ENCODE measurements at places on chromosomes 16 and 17.

- no peak for DNase-seq
Observed at GRCh38 chr17:45060382-45060796, 728 bp upstream of the NMT1 start.

- DNase-seq, result no peak
Observed at GRCh38 chr16:6284731-6285130, 1047.9 kb upstream of the RBFOX1 start.

GRCh38 chr17:19004421-19005136, at the start of gene FAM83G:
Gene FAM83G, minus strand, starts transcription at chr17:19004764. Its CDS starts 723 bp downstream, at chr17:19004041.
- DNase-seq, result peak; percentile 65

DNA sequence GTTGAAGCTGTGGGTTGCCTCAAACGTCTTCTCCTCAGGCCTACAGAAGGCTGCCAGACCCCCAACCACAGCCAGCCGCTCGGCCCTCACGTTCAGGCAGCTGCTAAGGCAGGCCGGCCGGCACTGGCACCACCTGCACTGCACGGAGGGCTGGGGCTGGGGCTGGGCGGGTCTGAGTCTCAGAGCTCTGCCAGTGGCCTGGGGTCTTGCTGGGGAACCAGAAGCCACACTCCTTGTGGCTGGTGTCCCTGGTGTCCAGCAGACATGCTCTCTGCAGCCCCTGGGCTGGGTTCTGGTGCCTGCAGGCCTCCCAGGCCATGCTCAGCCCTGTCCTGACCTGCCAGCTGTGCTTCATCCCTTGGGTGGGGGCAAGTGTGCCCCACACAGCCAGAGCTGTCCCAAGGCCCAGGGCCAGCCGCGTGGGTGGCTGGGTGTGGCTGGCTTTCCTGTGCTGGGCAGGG, 42.0 kb downstream of the BAHCC1 start:
- DNase-seq, result no peak

GRCh38 chr17:34647511-34647910, 68.1 kb downstream of the TMEM132E start:
- no peak for DNase-seq

GRCh38 chr16:84720177-84720579, 20.4 kb downstream of the USP10 start:
- no peak for DNase-seq

DNA sequence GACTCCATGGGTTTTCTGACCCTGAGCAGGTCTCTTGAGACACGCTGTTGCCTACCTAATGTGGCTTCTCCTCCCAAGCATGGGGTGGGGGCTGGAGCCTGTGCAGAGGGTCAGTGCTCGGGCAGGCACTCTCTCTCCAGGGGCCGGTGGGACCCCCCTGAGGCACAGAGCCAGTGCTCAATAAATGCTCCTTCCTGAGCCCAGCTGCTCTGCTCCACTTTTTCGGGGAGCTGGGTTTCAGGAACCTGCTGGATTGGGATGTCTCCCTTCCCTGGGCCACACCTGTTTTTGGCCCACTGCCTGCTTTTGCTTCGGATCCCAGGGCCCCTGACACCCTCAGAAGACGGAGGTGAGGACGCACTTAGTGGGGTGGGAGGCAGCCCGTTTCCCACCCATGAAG, 1.3 kb upstream of the TRIM65 start:
- DNase-seq, result no peak

GRCh38 chr16:56348168-56349085, 76.9 kb downstream of the AMFR start:
- no peak for DNase-seq

DNA sequence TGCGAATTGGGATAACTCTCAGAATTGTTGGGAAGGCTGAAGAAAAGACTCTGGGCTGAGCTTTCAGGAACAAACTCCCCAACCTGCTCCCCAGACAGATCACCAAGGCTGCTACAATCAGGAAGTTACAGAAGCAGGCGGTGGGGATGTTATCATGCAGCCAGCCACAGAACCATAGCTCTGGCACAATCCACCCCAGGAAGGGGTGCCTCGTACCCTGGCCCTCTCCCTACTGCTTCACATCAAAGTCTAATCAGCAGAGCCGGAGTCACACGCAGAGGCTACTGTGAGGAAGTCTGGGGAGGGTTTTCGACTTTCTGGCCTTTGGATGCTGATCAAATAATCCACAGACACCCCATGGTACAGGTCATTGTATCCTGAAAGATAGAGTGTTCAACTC, 86.8 kb downstream of the NTN1 start:
- DNase-seq, result peak; percentile 4

DNA sequence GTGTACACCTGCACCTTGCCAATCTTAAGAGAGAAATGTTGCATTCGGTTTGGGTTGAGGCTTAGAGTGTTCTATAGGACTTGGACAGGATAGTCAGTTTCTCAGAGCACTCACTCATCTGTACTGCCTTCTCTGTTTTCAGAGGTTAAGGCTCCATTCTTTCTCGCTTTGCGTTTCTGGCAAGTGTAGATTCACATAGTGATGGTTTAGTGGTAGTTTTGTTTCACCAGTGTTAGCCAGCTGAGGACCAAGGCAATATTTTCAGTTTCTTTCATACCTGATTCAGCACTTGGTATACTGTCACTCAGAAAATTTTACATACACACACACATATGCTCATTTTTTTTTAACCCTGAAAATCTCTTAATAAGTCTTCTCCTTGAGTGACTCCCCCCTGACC, 1.3 kb downstream of the ATXN1L start:
- DNase-seq, result no peak

- no peak for DNase-seq
Observed at GRCh38 chr17:6505425-6506142, 50.8 kb downstream of the PITPNM3 start.

- DNase-seq, result no peak
Observed at GRCh38 chr16:64269756-64270155, 852.1 kb downstream of the CDH11 start.

DNA sequence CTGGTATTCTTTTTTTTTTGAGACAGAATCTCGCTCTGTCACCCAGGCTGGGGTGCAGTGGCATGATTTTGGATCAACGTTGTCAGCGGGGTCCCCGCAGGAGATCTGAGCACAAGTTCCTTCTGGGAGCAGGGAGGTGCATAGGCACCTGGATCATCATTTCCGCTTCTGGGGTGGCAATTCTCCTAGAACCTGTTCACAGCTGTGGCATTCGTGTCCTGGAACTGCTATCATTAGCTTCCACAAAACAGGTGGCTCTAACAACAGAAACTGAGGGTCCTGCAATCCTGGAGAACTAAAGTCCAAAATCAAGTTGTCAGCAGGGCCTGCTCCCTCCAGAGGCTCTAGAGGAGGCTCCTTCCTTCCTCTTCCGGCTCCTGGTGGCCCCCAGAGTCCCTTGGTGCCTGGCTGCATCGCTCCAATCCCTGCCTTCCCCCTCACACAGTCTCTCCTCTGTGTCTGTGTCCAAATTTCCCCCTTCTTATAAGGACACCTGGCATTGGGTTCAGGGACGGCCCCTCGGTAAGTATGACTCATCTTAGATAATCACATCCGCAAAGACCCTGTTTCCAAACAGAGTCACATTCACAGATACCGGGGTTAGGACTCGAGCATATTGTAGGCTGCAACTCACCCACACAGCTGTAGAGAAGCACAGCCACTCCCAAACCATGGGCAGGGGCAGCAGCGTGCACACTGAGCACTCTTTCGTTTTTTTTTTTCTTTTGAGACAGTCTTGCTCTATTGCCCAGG, 43.5 kb upstream of the KLHDC4 start:
- DNase-seq, result peak; percentile 50

DNA sequence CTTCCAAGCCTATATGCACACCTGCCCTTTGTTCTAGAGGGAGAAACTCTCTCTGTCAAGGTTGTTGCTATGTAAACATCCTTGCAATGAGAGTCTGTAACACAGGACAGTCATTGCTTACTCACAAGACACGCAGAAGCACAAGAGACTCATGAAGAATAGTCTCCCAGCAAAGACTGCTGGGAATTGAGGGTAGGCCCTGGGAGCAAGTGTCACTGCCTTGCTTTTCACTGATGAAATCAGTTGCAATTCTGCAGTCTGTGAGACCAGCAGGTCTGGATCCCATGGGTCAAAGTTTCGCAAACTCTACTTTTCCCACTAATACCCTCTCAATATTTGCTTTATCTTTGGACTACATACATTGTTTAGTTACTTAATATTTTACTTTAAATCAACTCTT, 177.4 kb downstream of the FTO start:
- DNase-seq, result no peak

- DNase-seq, result peak; percentile 13
Observed at GRCh38 chr16:48383877-48384519, 1.2 kb downstream of the SIAH1 start.

- no peak for DNase-seq
Observed at GRCh38 chr16:17395849-17396480, 74.8 kb downstream of the XYLT1 start.

DNA sequence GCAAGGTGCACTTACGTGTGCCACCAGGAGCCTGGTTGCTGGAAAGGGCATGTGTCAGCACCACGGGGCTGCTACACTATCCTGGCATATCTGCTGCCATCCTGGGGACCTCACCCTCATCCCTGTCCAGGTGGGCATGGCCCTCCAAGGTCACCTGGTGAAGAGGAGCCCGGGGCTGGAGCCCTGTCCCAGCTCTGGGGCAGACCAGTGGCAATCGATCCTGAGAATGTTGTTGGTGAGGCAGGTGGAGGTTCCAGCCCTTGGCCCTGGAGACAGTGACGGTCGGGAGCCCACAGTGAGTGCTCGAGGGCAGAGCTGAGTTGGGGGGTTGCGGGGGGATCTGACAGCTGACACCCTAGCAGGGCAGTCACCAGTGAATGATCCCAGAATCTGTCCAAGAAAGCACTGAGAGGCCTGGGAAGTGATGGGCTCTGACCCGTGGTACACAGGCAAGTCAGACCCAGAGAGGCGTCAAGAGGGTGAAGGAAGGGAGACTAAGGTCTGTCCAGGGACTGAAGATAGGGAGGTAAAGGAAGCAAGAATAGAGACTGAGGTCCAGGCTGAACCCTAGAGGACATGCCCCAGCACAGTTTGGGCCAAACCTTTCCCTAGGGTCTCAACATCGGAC, 17.6 kb downstream of the POLR3K start:
- DNase-seq, result no peak

DNA sequence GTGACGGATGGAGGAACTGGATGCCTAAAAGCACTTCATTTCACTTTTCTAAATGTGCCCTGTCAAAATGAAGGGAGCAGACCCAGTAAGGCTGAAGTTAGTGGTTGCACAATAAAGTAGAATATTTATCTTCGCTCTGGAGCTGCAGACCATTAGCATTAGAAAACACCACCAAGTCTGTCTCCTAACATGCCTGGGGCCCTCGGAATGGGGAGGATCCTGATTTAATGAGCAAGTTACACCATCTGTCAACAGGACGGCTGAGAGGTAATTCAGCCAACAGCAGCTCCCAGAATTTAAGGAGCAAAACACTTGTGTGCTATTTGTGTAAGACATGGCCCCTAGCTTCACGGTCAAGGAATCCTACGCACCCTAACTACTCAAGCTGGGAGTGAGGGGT, 22.3 kb downstream of the CA10 start:
- no peak for DNase-seq

DNA sequence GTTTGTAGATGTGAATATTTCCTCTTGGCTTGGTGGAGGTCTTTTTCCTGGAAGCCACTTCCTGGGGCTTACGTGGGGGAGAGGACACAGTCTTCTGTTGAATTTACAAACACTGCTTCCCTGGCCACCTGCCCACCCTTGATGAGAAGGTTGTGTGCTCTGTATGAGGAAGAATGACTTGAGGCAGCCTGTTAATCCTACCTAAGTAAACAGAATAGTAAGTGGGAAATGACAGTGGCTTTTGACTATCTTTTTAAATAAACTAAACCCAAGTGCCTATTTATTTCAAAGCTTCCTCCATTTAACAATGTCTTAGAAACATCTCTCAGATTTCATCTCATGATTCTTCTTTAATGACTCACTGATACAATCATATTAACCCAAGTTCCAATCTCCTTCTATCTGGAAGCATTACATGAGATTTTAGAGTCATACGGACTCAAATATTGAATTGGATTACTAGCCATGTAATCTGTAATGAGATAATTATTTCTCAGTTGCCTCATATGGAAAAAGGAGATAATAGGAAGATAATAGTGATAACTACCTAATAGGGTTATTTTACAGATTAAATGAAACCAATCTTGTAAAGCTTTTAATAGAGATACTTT, 96.6 kb upstream of the SMIM36 start:
- DNase-seq, result no peak

DNA sequence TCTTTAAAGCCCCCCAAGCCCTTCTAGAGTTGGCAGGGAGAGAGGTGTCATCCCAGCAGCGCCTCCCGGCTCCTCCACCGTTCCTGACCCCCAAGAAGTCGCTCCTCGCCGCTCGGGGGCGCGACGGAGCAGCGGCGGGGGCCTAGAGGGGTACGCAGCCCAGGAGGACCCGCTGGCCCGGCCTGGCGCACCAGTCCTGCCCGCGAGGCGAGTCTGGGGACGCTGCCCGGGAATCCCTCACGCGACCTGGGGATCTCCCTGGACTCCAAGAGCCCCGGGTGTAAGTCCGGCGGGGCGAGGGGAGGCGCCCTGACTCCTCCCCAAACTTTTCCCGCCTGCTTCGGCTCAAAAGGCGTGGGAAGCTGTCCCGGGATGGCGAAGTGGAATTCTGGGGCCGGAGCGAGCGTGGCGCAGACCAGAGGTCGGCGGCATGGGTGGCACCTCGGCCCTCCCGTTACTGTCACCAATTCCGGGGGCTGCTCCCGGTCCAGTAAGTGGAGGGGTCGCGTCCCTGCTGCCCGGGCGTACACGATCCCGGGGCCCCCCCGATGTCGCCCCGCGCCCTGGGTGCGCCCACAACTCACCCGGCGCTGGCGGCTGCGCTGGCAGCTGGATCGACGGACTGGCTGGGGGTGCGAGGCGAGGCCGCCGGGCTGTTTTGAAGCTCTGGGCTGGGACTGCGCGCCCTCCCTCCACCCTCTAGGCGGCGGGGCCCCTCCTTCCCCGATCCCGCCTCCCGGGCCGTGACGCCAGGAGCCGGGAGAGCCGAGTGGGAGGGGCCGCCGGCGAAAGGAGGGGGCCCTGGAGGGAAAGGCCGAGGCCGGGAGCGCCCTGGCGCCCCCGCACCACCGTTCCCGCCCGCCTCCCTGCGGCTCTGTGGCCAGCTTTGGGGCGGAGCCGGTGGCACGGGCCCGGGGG, at the start of gene EMP2:
Gene EMP2 (minus strand): TSS at position 634 of the 918 bp plus-strand sequence. CDS start 32,981 bp downstream, outside the sequence.
- DNase-seq, result peak; percentile 32

GRCh38 chr16:13315642-13316427, 414.4 kb downstream of the SHISA9 start:
- DNase-seq, result peak; percentile 62

DNA sequence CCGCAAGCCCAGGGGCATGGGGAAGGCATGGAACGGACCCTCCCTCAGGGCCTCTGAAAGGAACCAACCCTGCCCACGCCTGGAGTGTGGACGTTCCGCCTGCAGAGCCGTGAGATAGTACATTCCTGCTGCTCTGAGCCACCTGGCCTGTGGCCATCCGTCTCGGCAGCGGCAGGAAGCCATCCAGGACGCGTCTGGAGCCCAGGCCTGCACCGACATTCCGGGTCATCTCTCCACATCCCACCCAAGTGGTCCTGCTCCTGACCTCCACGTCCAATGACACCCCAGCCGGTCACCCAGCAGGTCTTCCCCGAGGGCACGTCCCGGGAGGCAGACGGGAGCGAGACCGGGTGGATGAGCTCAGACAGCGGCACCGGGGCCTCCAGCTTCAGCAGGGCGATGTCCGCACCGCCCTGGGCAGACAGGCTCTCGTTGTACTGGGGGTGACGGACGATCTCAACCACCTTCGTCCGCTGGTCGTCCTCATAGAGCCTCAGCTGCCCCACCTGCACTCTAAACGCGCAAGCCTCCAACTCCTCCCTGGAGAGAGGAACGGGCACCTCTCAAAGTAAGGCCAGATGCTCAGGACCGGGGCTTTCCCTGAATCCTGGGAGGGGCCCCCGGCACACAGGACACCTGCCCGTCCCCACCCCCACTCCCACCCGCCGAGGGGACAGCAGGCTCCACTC, 21.3 kb upstream of the UBE2I start:
- DNase-seq, result no peak

GRCh38 chr16:57892447-57893096, 78.4 kb downstream of the CNGB1 start:
- no peak for DNase-seq
